ENCODE measurements at places on chromosomes 3 and 15.

GRCh38 chr15:56772868-56773639 lies 39.7 kb upstream of the ZNF280D start:
- DNase-seq: no peak

DNA sequence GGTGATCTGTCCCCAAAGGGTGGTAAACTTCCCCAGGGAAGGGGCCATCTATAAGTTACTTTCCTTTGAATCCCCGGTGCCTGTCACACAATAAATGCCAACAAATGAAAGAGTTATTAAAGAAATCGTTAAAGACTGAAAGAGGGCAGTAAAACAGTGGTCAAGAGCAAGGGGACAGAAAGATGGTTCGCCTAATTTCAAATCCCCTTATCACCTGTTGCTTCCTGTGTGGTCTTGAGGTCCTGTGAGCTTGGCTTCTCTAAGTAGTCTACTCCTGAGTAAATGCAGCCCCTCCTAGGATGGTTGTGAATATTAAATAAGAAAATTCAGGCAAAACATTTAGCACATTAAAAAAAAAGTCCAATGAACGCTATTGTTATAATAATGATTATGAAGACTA lies 225.7 kb upstream of the ADAMTS9 start:
- no peak for DNase-seq

DNA sequence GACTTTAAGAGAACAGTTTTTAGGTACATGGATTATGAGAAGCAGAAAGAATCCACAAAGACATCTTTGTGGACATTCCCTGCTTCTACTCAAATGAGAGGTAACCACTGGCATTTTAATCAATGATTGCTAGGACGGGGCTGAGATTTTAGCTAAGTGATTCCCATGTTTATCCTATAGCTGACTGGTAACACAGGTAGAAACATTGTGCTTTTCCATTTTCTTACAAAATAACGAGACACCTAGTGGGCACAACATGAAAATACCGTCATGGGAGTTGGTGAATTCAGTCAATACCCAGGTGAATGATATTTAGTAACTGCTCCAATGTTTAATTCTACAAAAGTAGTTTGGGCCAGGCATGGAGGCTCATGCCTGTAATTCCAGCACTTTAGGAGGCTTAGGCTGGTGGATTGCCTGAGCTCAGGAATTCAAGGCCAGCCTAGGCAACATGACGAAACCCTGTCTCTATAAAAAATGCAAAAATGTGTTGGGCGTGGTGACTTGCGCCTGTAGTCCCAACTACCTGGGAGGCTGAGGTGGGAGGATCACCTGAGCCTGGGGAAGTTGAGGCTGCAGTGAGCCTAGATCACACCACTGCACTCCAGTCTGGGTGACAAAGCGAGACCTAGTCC lies 37.2 kb upstream of the DENND4A start:
- DNase-seq: no peak

DNA sequence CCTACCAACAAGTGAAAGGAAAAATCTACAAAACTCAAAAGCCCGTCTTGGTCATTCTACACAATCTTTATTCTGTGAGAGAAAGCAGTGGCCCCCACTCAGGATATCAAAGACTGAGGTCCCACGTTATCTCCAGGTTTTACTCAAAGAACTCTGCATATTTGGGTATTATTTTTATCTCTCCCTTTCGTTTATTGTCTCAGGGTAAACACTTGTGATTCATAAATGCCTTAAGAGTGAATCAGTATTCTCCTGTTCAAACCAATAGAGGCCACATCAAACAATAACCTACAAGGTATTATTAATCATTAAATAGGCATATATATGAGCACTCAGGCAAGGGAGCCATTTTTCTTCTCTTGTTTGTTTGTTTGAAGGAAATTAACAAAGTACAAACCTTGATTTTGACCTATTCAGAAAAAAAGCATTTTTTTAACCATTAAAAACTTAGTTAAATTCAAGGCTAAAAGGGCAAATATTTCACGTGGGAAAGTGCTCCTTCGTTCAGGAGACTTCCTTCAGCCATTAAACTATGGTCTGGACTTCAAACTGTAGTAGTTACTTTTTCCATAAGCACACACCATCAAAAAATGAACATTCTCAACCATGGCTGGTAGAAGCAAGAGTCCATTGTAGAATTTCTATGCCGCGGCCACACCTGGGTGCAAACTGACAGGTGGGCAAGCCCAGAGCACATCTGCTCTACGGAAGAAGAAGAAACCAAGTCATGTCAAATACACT lies 13.9 kb upstream of the HES1 start:
- DNase-seq: no peak

GRCh38 chr3:48399387-48400172 lies 27.6 kb downstream of the FBXW12 start:
- no peak for DNase-seq

DNA sequence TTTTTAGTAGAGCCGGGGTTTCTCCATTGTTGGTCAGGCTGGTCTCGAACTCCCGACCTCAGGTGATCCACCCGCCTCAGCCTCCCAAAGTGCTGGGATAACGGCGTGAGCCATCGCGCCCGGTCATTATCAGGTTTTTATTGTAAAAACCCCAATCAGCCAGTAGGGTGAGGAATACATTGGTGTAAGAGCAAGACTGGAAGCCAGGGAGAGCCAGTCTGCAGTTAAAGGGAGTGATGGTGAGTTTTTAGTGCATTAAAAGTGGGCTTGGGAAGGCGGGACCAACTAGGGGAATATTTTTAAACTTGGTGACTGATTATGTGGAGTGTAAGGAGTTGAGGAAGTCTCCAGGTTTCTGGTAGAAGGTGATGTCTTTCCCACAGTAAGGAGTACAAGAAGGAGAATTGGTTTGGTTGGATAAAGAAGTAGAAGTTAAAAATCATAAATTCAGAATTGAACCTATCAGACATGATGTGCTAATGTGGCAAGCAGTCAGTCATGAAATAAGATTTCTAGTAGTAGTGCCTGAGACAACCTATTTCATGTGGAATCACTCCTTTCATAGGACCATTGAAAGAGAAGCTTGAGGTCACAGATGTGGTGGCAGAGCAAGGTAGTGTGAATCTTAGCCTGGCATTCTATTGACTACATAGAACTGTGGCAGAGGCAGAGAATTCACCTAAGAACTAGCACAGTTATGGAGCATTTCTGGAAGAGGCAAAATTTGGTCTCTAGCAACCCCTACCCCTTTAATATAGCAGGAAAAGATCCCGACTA lies 2.4 kb upstream of the DCBLD2 start:
- no peak for DNase-seq

GRCh38 chr3:150547045-150547741 lies 606 bp downstream of the EIF2A start:
- no peak for DNase-seq

- no peak for DNase-seq
These were observed 61.5 kb upstream of the SETMAR start for GRCh38 chr3:4241595-4242170.

DNA sequence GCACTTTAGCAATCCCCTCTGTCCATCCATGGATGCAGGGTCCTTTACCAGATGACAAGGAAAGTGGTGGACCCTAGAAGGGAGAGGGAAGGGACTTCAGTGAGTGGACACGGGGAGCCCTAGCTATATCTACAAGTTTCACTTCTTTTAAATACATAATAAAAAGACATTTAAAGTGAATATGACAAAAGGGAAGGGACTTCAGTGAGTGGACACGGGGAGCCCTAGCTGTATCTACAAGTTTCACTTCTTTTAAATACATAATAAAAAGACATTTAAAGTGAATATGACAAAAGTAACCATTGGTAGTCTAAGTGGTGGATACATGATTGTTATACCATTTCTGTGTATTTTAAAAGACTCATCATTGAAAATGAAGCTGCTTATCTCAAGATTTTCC lies 81.9 kb upstream of the HES1 start:
- no peak for DNase-seq

GRCh38 chr3:41239587-41239986 lies 40.3 kb downstream of the CTNNB1 start:
- no peak for DNase-seq

DNA sequence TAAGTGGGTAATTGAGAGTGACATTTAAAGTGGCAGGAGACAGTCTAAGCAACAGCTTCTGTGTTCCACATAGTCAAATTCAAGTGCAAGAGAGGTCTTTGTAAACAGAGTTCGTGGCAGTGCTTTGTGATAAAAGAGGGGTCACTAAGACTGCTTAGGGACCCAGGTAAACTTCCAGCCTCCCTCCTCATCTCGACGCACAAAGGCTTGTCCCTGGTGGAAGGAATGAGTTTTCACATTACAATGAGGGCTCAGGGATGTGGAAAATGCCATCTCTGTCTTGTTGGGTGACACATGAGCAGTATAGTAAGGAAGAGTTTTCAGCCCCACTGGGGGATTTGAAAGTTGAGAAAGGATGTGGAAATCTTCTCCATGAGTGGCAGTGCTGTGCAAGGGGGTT lies 7.3 kb downstream of the GMNC start:
- no peak for DNase-seq

DNA sequence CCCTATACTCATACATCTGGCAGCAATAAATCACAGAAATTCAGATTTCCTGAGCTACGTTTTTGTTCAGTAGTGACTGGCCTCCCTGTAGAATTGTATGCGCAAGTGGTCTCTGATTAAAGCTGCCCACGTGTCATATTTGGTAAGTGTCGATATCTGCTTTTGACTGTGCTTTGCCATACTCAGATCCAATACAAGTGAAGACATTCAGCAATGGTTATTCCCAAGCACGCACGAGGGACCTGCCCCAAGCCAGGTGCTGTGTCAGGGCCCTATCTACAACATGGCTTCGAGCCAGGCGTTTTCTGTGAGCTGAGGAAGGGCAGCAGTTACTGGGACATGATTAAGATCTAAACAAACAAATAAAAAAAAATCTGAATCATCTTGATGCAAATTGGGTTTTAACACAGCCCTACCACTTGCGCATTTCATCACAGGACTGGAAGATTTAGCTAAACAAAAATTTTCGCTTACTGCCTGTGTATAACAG lies 47.2 kb upstream of the ICE2 start:
- DNase-seq: no peak

GRCh38 chr15:31727612-31728011 lies 302.7 kb upstream of the CHRNA7 start:
- DNase-seq: no peak

DNA sequence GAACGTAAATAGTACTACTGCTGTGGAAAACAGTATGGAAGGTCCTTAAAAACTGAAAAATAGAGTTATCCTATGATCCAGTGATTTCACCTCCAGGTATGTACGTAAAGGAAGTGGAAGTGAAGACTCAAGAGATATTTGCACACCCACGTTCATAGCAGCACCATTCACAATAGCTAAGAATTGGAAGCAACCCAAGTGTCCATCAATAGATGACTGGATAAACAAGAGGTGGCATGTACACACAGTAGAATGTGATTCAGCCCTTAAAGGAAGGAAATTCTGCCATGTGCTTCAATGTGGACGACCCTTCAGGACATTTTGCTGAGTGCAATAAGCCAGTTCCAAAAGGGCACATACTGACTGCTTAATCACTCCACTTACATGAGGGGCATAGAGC lies 188.3 kb downstream of the APBA2 start:
- DNase-seq: no peak

- DNase-seq: no peak
These were observed 93.8 kb downstream of the MYRIP start for GRCh38 chr3:39903253-39903652.

- DNase-seq: no peak
These were observed 384.9 kb upstream of the RARB start for GRCh38 chr3:25043177-25043576.

DNA sequence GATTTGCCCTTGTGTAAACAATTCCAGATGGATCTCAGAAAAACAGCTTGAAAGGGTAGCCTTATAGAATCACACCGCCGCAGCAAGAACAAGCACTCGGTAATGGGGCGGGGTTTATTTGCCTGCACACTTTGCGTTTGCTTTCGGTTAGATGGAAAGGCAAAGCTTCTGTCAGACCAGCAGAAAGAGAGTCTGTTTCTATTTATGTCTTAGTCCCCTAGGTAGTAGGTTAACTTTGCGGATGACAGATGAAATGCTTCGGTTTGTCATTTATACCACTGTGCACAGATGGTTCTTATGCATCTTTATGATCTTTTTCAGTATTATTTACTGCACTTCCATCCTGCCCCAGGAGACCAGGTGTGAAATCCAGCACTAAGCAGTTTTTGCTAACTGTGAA lies 62.2 kb downstream of the PYDC2 start:
- no peak for DNase-seq

DNA sequence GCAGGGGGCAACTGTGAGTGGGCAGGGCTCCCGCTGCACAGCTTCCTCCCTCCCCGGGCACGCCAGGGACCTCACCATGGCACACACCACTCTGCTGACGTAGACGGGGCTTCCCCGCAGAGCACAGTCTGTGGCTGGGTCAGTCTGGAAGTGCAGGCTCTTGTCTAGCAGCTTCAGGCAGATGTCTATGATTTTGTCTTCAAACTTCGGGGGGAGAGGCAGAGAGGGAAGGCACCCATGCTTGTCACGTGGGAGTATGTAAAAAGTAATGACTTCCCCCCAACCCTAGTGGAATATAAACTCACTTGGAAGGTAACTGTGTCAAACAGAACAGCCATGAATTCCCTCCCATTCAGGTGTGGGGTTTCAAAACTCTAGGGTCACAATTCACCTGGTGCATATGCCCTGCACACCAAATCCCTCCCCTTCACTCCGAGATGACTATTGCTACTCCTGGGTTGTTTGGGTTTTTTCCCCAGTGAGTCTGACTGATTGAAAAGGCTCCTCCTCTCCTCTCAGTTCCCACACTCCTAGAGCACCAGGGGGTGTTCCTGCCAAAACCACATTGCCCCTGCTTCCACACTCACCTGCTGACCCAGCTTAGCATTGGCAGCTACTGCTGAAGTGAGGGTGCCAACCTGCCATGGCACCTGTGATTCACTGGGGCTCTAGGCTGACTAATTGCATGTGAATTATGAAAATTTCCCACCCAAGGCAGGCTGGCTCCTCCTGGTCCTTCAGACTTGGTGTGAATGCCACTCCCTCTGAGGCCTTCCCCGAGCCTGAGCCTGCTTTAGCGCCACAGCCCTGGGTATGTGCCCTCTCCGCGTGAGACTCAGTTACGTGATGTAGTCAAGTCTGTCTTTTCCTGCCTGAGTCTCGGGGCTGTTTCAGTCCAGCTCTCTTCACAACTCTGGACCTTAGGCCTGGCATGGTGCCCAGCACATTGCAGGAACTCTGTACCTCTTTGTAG lies 13.0 kb downstream of the TGM5 start:
- no peak for DNase-seq

GRCh38 chr3:16885593-16886302 lies 993 bp downstream of the PLCL2 start:
- no peak for DNase-seq

DNA sequence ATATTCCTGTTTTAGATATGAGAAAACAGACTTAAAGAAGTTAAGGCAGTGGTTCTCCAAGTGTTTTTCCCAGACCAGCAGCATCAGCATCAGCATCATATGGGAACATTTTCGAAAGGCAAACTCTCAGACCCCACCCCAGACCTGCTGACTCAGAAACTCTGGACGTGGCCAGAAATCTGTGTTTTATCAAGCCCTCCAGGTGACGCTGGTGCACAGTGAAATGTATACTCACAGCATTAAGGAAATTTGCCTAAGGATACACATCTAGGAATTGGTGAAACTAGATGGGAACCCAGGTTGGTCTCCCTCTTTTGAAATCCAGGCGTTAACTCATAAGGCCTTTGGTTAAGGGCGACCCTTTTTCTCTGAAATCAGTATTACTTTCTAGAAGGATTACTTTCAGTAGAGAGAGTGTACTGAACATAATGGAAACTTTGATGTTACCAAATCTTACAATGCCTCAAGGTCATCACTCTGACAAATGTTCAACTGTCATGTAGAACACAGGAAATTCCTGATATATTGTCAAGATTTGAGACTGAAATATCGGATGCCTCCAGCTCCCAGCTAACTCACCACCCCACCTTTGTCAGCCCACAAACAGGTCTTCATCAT lies 910.2 kb downstream of the ROBO1 start:
- no peak for DNase-seq

GRCh38 chr3:141528800-141529199 lies 42.0 kb downstream of the RASA2 start:
- no peak for DNase-seq
